Mucosa of gallbladder (tissue), 1 donor: ENCODE measurements at places on chromosomes 16 and 17. TPM values are rescaled to one million over a fixed set of nuclear protein-coding genes. Genes with fewer than 3 reads are reported as not detected.

GRCh38 chr16:4477966-4478365 lies 1.8 kb downstream of the HMOX2 start:
- no peak for DNase-seq

- DNase-seq, result peak; percentile 80
These were observed 1.3 kb upstream of the SOCS1 start for GRCh38 chr16:11257131-11257938.

Gene CNGB1
- total RNA-seq, result 0.29 TPM

- no peak for DNase-seq
These were observed 41.6 kb downstream of the SNX11 start for GRCh38 chr17:48148854-48149786.

- no peak for DNase-seq
These were observed 724 bp downstream of the GAA start for GRCh38 chr17:80101946-80102663.

DNA sequence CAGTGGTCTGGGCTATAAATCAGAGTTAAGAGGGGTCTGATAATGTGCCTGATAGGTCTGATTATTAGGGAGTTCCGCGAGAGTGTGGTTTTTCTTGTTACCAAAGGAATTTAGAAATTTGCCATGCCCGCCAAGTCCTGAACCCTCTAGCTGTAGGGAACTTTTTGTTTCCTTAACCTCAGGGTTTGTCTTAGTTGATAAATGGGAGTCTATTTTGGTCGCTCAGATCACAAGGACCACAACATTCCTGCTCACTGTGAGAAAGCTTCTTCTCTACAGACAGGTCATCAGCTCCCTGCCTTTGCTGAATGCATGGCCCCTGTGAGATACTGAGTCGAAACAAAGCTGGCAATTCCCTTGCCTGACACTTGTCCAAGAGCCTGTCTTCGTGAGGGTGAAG lies 497.8 kb downstream of the HS3ST4 start:
- DNase-seq, result no peak

DNA sequence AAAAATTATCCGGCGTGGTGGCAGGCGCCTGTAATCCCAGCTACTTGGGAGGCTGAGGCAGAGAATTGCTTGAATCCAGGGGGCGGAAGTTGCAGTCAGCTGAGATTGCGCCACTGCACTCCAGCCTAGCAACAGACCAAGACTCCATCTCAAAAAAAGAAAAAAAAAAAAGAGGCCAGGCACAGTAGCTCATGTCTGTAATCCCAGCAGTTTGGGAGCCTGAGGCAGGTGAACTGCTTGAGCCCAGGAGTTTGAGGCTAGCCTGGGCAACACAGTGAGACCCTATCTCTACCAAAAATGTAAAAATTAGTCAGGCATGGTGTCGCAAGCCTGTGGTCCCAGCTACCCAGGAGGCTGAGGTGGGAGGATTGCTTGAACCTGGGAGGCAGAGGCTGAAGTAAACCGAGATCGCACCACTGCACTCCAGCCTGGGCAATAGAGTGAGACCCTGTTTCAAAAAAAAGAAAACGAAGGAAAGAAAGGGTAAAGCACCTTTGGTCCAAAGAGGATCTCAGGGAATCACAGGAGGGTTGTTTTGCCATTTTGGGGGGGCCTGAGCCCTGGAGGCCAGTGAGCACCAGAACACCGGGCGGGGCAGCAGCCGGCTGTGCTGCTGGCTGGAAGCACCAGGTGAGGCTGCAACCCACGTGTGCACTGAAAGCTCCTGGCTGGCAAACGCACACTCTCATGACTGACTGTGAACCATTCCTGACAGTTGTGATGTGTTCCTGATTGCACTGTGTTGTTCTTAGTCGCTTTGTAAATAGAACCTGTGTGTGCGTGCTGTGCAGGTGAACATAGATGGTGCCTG lies 18.4 kb downstream of the HS3ST6 start:
- peak; percentile 34 for DNase-seq

GRCh38 chr16:57721356-57722209 lies 14.0 kb upstream of the KATNB1 start:
- no peak for DNase-seq

DNA sequence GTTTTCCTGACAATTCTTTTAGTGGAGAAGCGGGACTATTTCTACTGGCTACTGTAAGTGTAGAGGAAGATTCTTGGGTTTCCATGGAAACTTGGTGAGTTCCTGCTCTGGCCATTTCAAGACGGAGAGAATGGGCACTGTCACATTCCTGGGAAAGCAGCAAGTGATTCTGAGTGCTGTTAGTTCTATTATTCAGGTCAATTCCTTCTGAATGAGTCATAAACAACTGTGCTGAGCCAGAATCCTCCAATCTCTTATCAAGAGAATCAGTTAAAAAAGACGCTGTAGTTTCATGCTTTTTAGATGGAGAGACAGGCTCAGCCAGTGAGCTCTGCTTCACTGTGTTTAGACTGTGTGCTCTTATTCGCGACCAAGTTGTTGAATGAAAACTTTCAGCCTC lies 19.6 kb downstream of the AKAP10 start:
- no peak for DNase-seq

DNA sequence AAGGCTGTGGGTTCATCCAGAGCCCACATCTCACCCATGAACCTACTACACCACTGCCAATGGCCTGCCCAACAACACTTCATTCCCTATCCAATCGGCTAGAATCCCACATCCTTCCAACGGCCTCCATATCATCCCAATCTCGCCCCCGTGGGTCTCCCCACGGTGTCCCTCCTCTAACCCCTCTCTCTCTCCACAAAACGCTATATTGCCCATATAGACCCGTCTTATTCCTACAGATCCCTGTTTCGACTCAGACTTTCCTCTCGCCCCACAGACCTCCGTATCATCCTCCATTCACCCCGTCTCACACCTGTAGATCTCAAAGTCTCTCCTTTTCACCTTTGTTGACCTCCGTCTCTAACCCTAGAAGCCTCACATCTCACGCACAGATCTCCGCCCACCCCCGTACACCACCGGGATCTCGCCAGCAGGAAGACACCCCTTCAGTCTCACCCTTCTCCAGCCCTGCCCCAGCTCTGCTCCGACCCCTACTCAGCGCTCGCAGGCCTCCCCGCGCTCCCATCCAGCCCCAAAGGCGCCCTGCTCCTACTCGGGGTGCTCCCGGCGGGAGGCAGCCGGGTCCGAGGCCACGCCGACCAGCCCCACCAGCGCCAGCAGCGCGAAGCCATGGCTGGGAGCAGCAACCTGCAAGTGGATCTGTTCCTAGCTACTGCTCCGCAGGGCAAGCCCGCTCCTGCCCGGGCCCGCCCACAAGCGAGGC lies at the start of gene FDXR:
FDXR (minus strand) TSS at position 682 of the 724 bp plus-strand sequence; CDS start at position 632, 50 bp downstream.
- DNase-seq, result no peak

Gene VAT1L
- 12.2 TPM for total RNA-seq
